ENCODE measurements at places on chromosomes 16 and 17.
A peak's percentile ranks its signal among the peaks of the same experiment; 100 is the strongest.

DNA sequence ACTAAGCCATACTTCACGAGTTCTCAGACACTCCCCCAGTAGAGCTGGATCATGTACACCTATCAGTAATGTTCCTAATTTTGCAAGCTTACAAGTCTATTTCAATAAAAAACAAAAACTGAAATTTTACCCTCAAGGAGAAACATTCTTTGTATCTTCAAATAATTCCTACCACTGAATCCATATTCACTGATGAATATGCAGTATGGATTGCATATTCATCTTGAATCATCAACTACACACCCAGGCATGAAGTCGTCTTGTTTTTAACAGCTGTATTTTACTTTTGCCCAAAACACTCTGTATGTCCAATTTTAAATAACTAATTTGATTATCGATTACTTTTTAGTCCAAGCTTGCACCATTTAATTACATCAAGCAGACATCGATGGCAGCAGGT, 31.8 kb downstream of the ZDHHC7 start:
- DNase-seq = no peak

GRCh38 chr16:9090101-9090959, 1.1 kb upstream of the HAPSTR1 start:
- peak; percentile 55 for DNase-seq

DNA sequence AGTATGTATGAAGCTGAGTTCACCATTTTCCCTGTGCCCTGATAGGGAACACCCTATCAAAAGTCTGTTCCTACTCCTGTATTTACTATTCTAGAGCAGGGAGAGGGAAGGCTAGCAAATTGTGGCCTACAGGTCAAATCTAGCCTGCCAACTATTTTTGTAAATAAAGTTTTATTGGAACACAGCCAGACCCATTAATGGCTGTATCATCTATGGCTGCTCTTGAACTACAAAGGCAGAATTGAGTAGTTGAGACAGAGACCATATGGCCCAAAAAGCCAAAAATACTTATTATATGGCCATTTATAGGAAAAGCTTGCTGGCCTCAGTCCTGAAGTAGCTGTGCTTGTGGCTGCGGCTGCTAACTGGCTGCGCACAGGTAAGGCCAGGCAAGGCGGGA, 4.3 kb upstream of the ALDOC start:
- no peak for DNase-seq

GRCh38 chr17:8985054-8985701, 19.7 kb upstream of the PIK3R5 start:
- DNase-seq = no peak

DNA sequence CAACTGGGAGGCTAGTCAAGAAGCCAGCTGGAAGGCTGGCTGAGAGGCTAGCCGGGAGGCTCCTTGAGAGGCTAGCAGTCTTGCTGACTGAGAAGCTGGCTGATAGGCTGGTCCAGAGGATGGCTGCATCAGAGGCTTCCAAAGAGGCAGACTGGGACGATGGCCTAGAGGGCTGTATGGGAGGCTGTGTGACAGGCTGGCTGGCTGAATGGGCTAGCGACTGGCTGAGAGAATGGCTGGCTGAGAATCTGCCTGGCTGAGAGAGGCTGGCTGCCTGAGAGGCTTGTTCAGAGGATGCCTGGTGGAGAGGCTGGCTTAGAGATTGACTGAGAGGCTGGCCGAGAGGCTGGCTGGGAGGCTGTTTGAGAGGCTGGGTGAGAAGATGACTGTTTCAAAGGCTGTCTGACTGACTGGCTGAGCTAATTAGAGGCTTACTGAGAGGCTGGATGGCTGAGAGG, 34.8 kb upstream of the ACSM2B start:
- no peak for DNase-seq

DNA sequence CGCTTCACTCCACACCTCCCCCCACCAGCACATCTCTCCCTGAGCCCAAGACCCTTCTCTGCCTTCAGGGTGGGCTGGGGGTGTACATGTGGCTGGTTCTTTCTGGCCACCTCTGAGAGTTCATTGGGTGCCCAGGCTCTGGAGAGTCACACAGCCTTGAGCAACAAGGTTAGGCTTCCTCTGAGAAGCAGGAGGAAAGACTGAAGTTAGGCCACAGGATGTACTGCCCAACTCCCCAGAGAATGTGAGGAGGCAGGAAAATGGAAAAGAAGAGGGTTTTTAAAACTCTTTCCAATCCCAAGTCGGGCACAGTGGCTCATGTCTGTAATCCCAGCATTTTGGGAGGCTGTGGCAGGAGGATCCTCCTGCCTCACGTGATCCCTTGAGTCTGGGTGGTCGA, 7.3 kb downstream of the PCGF2 start:
- DNase-seq = no peak

All from NCI-H146 (cell line).